ENCODE measurements at places on chromosomes 12 and 14. TPM values are rescaled to one million over a fixed set of nuclear protein-coding genes. Genes with fewer than 3 reads are reported as not detected.

- no peaks in the 10 kb centered on the region for H3K4me1 ChIP-seq
- H3K36me3 ChIP-seq: no peaks in the 10 kb centered on the region
- DNase-seq: no peak
- no peaks in the 10 kb centered on the region for H3K27me3 ChIP-seq
- H3K27ac ChIP-seq: no peak overlapping the region
- H3K4me3 ChIP-seq: no peak overlapping the region
These were observed 22.2 kb downstream of the LRRIQ1 start for GRCh38 chr12:85058339-85058738.

DNA sequence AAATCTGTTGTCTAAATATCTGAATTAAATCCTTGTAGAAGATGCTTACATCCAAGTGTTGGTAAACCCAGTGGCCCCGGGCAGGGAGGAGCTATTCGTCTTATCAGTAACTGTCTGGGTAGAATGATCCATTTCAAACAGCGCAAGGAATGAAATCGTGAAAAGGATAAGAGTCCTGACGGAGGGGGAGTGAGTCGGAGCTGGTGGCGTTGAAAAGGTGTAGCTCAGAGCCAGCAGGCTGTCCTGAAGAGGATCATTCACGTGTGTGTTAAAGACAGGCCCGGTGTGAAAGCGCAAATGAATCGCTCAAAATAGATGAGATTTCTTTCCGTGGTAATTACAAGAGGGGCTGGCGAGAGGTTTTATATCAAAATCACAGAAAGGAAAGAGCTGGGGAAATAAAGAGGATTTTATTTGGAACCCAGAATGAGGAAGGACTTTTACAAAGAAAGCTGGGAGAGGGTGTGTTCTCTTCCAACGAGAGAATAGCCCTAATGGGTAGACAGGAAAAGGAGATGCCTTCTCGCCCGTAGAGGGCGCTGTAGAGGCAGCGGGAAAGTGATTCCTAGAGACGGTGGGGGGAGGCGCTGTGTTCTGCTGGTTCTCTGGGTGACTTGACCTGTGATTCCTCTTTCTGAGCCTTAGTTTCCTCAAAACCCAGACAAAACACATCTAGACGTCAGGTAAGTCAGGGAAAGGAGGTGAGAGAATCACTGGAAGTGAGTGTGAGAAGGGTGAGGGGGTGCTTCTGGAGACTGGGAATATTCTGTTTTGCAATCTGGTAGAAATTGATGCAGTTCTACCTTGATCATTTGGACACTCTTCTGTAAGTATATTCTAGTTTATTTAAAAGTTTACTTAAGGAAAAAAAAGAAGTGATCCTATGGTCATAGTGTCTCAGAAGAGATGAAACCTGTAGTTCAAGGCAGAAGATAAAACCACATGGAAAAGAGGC is 39.3 kb downstream of the SRRM4 start:
- H3K4me3 ChIP-seq: no peak overlapping the region
- DNase-seq: no peak
- H3K36me3 ChIP-seq: no peaks in the 10 kb centered on the region
- no peaks in the 10 kb centered on the region for H3K27me3 ChIP-seq

DNA sequence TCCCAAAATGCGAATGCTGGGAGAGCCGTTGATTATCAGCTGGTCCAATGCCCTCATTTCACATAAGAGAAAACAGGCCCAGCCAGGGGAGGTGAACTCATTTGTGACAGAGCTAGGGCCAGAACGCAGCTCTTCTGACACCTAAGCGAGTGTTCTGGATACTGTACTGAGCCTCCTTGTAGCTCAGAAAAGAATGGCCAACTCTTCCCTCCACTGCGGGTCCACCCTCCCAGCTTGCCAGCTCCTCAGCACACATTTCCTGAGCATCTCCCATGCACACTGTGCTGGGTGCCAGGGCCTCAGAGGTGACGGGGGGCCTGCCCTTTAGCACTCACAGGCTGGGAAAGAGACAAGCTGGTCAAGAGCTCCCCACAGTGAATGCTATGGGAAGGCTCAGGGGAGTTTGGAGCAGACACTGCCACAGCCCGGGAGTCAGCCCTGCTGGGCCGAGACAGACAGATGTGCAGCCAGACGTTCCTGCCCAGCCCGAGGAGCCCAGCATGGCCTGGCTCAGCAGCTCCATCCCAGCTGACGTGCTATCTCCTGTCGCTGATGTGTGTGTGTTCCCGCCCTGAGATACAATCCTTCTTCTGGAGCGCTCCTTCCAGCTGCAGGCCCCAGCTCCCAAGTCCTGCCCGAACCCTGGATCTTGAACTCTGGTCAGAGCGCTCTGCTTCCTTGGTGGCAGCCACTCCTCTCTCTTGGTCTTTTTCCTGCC is 3.5 kb downstream of the CMTM5 start:
- no peak overlapping the region for H3K27ac ChIP-seq
- H3K27me3 ChIP-seq: peaks cover 2% of the 10 kb centered on the region
- H3K36me3 ChIP-seq: no peaks in the 10 kb centered on the region
- no peaks in the 10 kb centered on the region for H3K4me1 ChIP-seq
- DNase-seq: no peak

DNA sequence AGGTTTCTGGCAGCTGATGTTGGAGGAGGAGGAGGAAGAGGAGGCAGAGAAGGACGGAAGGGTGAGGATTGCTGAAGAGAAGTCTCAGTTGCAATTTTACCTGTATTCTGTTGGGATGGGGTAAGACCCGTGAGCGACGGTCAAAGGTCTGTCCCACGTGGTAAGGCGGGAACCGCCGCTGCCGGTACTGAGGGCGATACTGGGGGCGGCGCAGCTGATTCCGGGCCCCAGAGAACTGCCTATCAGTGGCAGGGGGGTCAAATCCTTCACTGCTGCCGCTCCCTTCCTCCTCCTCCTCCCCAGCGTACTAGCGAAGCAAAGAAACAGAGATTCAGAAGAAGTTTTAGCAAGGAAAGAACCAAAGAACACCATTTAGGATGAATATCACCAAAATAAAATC is 13.3 kb downstream of the YBX3 start:
- no peak for DNase-seq
- no peak overlapping the region for H3K27ac ChIP-seq
- H3K4me3 ChIP-seq: no peak overlapping the region

DNA sequence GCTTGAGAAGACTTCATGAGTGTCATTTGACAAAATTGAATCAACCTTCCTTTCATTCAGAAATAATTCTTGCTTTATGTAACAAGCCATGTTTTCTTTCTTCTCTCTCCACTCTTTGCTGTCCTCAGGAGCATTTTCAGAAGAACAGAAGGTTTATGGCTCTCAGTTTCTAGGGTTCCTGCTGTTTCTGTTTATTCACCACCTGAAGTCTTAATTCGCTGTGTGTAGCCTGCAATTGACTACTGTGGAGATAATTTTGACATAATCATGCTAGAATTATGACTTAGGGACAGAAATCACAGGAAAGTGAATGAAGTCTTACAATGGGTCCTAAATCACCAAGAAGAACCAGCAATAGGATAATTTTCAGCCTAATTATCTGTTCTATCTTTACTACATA is 7.2 kb upstream of the PLEKHG7 start:
- no peaks in the 10 kb centered on the region for H3K4me1 ChIP-seq
- no peaks in the 10 kb centered on the region for H3K27me3 ChIP-seq
- H3K27ac ChIP-seq: no peak overlapping the region
- no peaks in the 10 kb centered on the region for H3K36me3 ChIP-seq
- H3K4me3 ChIP-seq: no peak overlapping the region
- DNase-seq: no peak

GRCh38 chr14:57391517-57392195 is 1.3 kb downstream of the NAA30 start:
- H3K4me3 ChIP-seq: peak overlapping the region; percentile 80
- DNase-seq: no peak
- peak overlapping the region; percentile 63 for H3K27ac ChIP-seq
- H3K27me3 ChIP-seq: no peaks in the 10 kb centered on the region
- no peaks in the 10 kb centered on the region for H3K36me3 ChIP-seq
- peaks cover 22% of the 10 kb centered on the region for H3K4me1 ChIP-seq

- no peaks in the 10 kb centered on the region for H3K36me3 ChIP-seq
- no peak overlapping the region for H3K4me3 ChIP-seq
- H3K4me1 ChIP-seq: no peaks in the 10 kb centered on the region
- DNase-seq: no peak
These were observed 319.4 kb downstream of the VRK1 start for GRCh38 chr14:97116546-97116945.

DNA sequence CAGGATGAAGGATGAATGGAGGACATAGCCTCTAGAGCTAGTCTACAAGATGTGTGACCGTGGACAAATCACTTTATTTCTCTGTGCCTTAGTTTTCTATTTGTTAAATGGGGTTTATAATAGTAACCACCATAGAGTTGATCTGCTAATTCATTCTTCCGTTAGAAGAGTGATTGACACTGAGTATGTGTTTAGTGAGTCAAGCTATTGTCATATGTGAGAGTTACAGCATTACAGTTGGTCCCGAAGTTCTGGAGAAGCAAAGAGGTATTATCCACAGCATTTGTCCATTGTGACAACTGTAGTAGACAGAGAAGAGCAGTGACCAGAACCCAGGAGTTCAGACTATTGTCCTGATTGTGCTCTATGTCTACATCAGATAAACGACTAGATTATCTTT is 14.1 kb downstream of the FAR2 start:
- H3K36me3 ChIP-seq: no peaks in the 10 kb centered on the region
- no peak overlapping the region for H3K27ac ChIP-seq
- peaks cover 7% of the 10 kb centered on the region for H3K4me1 ChIP-seq
- no peaks in the 10 kb centered on the region for H3K27me3 ChIP-seq
- DNase-seq: no peak
- no peak overlapping the region for H3K4me3 ChIP-seq

- peak overlapping the region; percentile 9 for H3K27ac ChIP-seq
- no peaks in the 10 kb centered on the region for H3K27me3 ChIP-seq
- no peak overlapping the region for H3K4me3 ChIP-seq
- H3K4me1 ChIP-seq: peaks cover 4% of the 10 kb centered on the region
These were observed 33.8 kb upstream of the FGD4 start for GRCh38 chr12:32365473-32366064.

- H3K4me1 ChIP-seq: no peaks in the 10 kb centered on the region
- DNase-seq: no peak
- H3K36me3 ChIP-seq: no peaks in the 10 kb centered on the region
- no peaks in the 10 kb centered on the region for H3K27me3 ChIP-seq
- no peak overlapping the region for H3K27ac ChIP-seq
These were observed 2.5 kb downstream of the RDH16 start for GRCh38 chr12:56954958-56955355.

DNA sequence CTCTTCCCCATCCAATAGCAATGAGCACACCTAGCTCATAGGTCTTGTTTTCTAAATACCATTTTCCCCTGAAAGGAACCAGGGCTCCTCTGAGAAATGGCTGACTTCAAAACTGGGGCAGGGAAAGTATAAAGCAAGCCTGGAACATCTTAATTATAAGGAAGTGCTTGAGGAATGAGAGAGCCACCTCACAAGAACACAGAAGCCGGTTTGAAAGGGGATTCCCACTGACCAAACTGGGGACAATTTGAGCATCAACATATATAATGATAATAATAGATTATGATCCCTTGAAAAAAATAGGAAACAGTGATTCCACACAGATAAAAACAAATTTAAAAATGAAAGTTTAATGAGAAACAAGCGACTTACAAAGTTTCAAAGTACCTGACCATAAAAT is 22.1 kb downstream of the PTGER2 start:
- H3K36me3 ChIP-seq: no peaks in the 10 kb centered on the region
- H3K27ac ChIP-seq: no peak overlapping the region
- H3K27me3 ChIP-seq: no peaks in the 10 kb centered on the region
- peaks cover 19% of the 10 kb centered on the region for H3K4me1 ChIP-seq
- H3K4me3 ChIP-seq: no peak overlapping the region

DNA sequence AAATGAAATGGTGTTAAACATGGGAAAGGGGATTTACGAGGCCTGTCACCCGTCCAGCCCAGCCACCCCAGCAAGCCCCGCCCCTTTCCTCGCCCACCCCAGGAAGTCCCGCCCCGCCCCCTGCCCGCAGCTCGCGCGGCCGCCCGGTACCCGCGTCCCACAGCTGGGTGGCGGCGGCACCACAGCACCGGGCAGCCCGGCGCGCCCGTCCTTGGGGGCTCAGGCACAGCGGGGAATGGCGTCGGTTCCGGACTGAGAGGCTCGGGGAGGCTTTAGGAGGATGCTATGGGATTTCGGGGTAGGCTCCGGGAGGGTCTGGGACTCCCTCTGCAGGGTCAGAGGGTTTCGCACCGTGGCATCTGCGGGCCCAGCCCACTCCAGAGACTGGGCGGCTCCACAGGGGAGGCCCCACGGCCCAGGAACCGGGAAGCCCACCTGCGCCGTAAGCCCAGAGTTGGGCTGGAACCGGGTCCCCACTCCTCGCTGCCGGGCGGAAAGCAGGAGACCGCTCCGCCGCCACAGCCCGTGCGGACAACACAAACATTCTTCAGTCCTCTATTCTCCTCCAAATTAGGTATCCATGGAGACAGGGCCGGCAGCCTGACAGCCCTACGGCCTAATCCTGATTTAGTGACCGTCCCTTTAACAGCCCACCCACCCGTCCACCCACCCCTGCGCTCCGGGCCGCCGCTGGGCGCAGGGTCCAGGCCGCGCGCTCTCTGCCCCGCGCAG is 1.4 kb downstream of the FIGNL2 start:
- peaks cover 26% of the 10 kb centered on the region for H3K27me3 ChIP-seq
- peaks cover 4% of the 10 kb centered on the region for H3K4me1 ChIP-seq
- no peak for DNase-seq
- H3K27ac ChIP-seq: no peak overlapping the region
- H3K4me3 ChIP-seq: peak overlapping the region; percentile 59

DNA sequence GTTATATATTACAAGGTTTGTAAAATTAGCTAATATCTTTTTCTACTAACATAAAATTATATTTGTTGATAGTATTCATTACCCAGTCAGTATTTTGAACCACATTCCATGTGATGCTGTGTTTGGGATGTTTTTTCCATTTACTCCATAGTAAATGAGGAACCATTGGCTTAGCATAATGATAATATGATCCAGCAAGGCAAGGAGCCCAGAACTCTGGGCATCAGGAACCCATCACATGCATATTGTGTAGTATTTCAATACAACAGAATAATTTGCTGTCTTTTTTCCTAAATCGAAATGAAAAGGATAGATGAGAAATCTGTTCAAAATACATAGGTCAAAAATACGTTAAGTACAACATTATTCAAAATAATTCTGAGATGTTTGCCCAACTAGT is 48.7 kb upstream of the GARIN2 start:
- H3K4me3 ChIP-seq: no peak overlapping the region
- DNase-seq: no peak
- no peak overlapping the region for H3K27ac ChIP-seq
- H3K27me3 ChIP-seq: no peaks in the 10 kb centered on the region
- H3K4me1 ChIP-seq: no peaks in the 10 kb centered on the region

- peak; percentile 52 for DNase-seq
- H3K4me1 ChIP-seq: peaks cover 19% of the 10 kb centered on the region
- H3K36me3 ChIP-seq: no peaks in the 10 kb centered on the region
- no peaks in the 10 kb centered on the region for H3K27me3 ChIP-seq
- peak within 1 kb of the TSS; percentile 62 for H3K27ac ChIP-seq
- H3K4me3 ChIP-seq: peak within 1 kb of the TSS; percentile 75
These were observed at the start of gene RIN3 for GRCh38 chr14:92513204-92513965. TSS of gene RIN3 (plus strand) at chr14:92513781. CDS start at chr14:92513933, 152 bp downstream.

The PPFIA2 gene
- total RNA-seq: 1.3 TPM

The LRIG3 gene
- 96.0 TPM for total RNA-seq

The MIPOL1 gene
- total RNA-seq: 11.9 TPM

The SERPINA5 gene
- total RNA-seq: 0.36 TPM

The SLCO1A2 gene
- 0.05 TPM for total RNA-seq

The ANKRD9 gene
- 7.9 TPM for total RNA-seq

Measured in astrocyte (in vitro differentiated cells and primary cell).